NT2/D1 (cell line): ENCODE measurements at places on chromosomes 6 and 20.

DNA sequence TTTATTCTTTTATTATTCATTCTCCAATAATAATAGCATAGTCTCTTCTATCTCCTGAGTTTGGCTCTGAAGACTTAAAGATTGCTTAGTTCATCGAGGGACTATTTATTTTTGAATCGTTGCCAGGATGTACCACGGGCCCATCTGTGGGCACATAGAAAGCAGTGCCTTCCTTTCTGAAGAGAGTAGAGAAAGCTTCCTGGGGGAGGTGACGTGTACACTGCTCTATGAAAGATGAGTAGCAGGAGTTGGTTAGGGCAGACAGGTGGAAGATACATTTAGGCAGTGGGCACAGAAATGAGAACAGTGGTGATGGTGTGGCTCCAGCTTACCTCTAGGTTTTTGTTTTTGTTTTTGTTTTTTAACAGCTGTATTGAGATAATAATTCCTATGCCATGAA, 98.4 kb downstream of the CDKAL1 start:
- no peak for DNase-seq

DNA sequence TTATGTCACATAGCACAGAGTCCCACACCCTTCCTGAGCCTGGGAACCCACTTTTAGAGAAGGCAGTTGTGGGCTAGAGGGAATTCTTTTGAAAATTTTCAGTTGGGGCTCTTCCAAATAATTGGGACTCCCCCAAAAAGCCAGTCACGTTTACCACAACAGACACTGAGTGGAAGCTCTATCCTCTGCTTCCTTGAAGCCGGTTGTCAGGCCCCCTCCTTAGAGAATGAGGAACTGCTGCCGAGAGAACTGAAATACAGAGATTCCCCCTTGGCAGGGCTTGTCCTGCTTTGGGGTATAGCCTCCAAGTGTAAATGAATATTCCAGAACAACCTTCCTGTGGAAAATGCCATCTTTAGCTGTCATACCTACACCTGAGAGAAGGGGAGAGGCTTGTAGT, 2.7 kb upstream of the JAG1 start:
- no peak for DNase-seq

DNA sequence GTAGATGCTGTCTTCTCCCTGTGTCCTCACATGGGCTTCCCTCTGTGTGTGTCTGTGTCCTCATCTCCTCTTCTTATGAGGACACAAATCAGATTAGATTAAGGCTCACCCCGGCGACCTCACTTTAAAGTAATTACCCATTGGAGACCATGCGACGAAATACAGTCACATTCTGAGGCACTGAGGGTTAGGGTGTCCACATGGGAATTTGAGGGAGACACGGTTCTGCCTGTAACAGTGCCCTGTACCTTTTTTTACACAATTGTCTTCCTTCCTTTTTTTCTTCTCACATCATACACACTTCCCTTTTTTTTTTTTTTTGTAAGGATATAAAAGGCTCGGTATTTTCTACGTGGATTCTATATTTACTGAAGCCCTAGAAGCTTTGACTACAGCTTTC, 48.9 kb downstream of the DEK start:
- no peak for DNase-seq

GRCh38 chr6:139231206-139231605, 60.6 kb downstream of the TXLNB start:
- DNase-seq = no peak

DNA sequence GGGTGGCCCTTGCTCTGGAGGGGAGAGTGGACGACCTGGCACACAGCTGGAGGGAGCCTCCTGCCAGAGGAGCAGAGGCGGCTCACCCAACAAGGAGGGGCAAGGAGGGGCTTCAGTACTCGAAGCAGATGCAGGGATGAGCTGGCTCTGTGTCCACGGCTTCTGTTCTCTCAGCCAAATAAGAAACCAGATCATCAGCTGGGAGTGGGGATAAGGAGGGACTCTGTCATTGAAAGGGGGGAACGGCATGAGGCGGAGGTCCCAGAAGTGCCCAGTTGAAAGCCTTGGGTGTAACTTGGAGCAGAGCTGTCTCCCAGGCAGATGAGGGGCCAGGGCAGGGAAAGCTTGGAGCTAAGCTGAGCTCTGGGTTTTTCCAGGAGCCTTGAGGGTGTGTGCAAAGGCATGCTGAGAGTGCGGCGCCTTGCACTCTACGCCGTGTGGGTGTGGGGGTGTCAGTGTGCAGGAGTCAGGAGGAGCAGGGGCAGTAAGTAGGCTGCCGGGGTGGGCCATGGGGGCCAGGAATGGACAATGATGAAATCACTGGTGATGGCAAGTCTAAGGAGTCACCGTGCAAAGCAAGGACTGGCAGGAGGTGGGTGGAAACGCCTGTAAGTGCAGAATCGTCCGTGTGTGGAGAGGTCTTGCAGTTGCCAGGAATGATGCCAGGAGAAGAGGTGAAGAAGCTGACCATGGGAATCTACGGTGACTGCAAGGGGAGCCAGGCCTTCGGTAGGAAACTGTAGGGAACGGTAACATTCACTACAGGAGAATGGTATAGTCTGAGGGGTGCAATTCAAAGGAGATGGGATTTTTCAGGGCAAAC, 85.4 kb upstream of the FOXQ1 start:
- no peak for DNase-seq

GRCh38 chr20:52869698-52870501, 102.3 kb upstream of the TSHZ2 start:
- no peak for DNase-seq

GRCh38 chr20:16654858-16655535, 74.8 kb upstream of the SNRPB2 start:
- no peak for DNase-seq

- no peak for DNase-seq
These were observed at the start of gene TTBK1 for GRCh38 chr6:43242908-43243663. Gene TTBK1, plus strand, starts transcription at chr6:43243481. Its CDS starts 3,180 bp downstream, at chr6:43246661.

GRCh38 chr6:151324488-151324825, 66.9 kb downstream of the ZBTB2 start:
- DNase-seq = no peak

DNA sequence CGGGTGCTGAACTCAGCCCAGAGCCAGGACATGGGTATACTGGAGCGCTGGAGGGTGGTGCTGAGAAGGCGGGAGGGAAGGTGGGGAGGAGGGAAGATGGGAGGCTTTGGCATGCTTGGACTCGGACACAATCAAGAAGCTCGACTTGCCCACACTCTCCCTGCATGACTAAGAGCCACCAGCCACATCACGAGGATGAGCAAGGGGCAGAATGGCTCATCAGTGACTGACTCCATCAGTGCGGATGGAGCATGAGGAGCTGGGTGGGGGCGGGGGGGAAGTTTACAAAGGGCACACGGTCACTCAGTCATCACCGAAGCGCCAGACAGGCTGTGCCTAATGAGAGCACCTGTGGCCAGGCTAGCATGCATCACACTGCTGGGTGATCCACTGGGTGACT, 222.8 kb downstream of the KIF16B start:
- no peak for DNase-seq

- no peak for DNase-seq
These were observed 24.2 kb downstream of the RBM24 start for GRCh38 chr6:17305219-17306001.

GRCh38 chr6:142771162-142771561, 173.8 kb downstream of the HIVEP2 start:
- DNase-seq = no peak

DNA sequence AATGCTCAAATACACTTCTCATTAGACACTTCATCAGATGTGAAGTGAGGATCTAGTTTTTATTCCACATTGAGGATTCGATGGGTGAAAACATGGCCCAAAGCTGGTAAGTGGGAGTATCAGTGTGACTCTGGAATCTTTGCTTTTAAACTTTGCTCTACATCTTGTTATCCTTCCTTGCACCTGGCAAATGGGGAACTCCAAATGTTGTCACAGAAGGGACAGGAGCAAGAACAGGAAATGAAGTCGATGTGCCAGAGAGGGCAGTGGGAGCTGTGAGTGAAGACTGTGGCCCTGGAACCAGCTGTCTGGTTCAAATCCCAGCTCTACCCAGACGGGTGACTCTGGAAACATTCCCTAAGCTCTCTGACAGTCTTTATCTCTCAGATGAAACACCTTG, 86.7 kb upstream of the AGPAT4 start:
- DNase-seq = no peak

GRCh38 chr20:22794200-22794599, 209.8 kb upstream of the FOXA2 start:
- DNase-seq = no peak

DNA sequence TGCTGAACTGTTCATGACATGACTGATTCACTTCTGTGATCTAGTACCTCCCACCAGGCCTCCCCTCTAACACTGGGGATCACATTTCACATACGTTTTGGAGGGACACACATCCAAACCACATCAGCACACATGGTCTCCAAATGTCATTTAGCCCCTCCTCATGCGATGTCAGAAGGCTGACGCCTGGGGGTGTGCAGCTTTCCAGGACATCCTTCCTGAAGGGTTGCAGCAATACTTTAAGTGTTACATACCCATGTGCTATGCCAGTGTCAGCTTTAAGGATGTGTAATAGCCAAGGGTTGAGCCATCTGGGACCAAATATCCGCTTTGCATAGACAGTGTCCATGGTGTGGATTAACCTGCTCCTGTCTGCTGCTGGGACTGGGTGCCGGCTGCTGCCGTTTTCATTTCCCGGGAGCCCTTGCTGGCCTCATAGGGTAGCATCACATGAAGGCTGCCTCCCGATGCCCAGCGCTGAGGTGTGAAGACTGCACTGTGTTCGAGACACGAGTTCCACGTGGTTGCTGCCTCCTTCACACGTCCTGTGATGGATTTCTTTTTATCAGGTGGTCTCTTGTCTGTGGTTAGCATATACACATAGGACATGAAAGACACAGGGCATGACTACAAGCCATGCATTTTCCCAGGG, 219.0 kb downstream of the THBS2 start:
- DNase-seq = no peak

DNA sequence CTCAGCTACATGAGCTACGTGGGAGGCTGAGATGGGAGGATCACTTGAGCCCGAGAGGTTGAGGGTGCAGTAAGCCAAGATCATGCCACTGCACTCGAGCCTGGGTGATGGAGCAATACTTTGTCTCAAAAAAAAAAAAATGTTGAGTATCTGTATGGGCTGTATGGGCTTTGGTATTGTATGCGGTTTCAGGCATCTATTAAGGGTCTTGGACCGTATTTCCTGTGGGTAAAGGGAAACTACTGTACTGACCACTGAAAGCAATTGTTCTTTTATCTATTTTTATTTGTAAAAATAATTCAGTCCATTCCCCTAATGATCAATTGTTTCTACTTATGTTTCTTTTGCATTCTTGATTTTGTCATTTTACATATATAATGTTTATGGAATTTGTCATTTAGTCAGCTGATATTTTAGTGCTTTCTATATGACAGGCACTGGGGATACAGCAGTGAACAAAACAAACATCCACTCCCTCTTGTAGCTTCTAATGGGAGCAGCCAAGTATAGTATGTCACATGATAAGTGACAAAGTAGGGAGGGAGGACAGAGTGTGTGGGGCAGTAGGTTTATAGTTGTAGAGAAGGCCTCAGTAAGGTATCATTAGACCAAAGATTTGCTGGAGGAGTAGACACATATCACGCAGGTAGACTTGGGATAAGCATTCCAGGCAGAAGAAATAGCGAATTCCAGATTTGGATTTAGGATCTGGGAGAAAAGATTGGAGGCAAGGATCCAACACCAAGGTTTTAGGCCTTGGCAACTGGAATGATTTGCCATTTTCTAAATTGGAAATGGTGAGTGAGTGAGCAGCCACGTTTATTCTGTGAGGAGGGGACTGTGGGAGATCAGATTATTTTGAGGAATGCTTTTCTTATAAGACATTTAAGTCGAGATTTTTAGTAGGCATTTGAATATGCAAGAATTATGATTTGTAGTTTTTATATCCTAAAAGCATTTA, 6.0 kb downstream of the PCMT1 start:
- DNase-seq = no peak

DNA sequence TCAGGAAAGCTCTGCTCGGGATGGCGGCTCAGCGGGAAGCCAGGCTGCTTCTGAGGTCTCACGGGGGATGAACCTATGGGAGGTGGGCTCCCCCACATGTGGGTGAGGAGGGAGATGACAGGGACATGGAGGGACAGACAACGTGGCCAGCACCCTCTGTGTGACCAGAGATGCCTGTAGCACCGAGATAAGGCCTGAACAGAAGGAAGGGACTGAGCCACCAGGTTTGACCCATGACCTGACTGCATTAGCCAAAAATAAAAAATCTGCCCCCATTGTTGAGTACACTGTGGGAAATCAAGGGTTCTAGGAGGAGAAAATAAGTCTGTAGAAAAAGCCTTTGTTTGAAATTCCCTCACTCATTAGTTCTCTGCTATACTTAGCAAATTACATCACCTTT, 105.7 kb downstream of the RNASET2 start:
- no peak for DNase-seq

DNA sequence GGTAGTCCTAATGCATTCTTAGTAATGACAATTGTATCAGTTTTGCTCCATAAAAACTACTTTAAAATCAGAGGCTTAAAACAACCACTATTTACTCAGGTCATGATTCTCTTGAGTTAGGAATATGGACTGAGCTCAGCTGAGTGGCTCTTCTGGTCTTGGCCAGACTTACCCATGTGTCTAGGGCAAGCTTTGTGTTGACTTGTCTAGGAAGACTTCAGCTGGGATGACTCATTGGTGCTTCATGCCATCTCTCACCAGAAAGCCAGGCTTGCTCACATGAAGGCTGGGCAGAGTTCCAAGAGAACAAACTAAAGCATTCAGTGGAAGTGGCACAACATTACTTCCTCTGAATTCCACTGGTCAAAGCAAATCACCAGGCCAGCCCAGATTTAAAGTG, 155.3 kb downstream of the DHX35 start:
- DNase-seq = no peak

- DNase-seq = no peak
These were observed 522.9 kb upstream of the SOX4 start for GRCh38 chr6:21070620-21071019.

DNA sequence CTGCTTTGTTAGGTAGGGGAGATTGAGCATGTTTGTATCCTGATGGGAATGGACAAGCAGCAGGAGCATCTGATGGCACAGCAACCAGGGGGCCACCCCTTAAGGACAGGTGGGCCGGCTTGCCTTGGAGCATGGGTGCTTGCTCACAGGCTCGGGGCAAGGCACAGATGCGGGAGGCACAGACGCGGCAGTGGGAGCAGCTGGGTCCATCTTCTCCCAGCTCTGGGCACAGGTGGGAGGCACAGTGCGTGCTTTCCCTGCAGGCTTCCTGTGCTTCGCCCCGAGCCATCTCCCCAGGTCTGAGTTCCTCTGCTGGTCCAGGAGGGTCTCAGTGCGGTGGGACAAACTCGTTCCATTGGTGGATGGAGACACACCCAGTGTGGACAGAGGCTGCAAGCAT, 73.6 kb upstream of the BHLHE23 start:
- DNase-seq = no peak

DNA sequence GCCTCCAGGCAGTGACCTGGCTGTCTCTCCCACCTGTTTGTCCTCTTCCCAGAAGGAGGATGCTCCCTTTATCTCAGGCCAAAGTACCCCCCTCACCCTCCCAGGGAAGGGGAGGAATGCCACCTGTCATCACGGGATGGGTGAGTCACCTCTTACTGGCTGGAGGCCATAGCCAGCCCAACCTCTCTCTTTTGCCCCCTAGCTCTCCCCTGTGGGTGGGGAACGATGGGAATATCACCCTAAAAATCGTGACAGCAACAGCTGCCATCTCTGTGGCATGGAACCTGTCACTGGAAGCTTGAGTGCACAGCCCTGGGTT, 137.5 kb upstream of the PTPN1 start:
- no peak for DNase-seq
